ENCODE measurements at places on chromosomes 5 and 9.

- DNase-seq, result no peak
Observed at GRCh38 chr5:153084511-153084910, 406.0 kb upstream of the GRIA1 start.

- no peak for DNase-seq
Observed at GRCh38 chr5:131747180-131748105, 49.4 kb downstream of the FNIP1 start.

GRCh38 chr9:5767968-5768932, 64.7 kb downstream of the ERMP1 start:
- no peak for DNase-seq

DNA sequence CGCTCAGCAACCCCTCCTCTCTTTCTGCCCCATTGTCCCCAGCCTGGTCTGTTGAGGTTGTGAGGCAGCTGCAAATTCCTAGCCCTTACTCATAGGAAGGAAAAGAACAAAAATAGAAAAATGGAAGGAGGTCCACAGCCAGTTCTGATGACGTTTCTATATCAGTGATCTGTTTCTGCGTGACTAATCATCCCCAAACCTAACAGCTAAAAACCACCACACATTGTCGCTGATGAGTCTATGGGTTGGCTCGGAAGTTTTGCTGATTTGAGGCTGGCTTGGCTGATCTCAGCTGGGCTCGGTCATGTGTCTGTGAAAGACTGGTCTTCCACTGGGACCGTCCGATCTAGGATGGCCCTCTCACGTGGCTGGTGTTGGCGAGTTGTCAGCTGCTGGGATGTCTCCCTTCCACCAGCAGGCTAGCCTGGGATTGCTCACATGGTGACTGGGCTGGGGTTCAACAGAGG, 200.6 kb upstream of the ZNF618 start:
- DNase-seq, result no peak

DNA sequence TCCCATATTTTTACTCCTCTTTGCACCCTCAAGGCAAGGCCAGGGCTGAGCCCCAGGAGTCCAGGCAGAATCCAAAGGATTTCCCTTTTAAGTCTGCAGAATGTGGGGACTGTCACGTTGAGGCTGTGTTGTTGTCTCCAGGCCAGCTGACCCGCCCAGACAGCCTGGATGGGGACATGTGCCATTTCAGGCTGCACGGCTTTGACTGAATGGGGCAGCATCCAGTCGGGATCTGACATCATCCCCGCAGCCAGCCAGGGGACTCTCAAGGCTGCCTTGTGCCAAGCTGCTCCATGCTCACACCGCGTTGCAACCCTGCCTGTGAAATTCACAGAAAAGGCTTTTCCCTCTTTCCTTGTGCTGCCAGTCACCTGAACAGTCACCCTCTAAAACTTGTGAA, 2.2 kb upstream of the ZNF366 start:
- peak; percentile 38 for DNase-seq

- DNase-seq, result no peak
Observed at GRCh38 chr5:150401076-150401375, 11.7 kb downstream of the CD74 start.

DNA sequence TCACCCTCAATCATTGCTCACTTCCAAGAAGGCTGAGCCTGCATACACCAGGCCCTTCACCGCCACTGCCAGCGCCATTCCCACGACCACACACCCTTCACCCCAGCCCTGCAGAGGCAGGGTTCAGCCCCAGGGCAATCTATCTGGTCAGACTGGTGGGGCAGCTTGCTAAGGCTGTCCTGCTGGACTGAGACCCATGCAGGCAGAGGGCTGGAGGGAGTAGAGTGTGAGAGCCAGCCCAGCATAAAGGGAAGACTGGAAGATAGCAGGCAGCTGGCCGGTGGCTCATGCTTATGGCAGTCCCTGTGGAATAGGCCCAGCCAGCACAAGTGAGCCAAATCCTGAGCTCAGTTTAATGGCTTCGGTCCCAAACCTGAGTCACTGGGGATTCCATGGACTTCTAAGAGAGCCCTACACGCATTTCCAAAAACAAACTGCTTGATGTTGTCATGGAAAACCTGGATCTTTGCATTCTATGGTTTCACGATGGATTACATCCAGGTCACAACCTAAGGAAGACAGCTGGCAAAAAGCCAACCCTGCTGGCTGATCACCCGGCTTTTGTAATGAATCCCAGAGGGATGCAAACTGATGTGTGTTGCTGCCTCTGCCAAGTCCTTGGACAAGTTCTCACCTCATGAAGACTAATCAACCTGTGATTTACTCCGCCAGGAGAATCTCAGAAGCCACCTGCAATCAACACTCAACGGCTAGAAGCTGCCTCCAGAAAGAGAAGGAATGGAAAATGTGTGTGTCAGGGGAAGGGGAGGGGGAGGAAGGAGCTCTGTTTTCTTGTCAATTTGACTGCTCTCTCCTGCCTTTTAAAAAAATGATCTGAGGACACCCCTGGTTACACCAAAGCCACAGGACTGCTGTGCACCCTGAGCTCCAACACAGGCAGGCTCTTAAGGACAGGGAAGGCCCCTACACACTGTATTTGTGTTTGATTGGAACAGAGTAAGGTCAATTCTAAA, 143.6 kb downstream of the LHFPL2 start:
- DNase-seq, result peak; percentile 54

- no peak for DNase-seq
Observed at GRCh38 chr5:149144637-149145036, 3.3 kb downstream of the ABLIM3 start.

- DNase-seq, result no peak
Observed at GRCh38 chr9:112341730-112342129, 8.3 kb upstream of the PTBP3 start.

DNA sequence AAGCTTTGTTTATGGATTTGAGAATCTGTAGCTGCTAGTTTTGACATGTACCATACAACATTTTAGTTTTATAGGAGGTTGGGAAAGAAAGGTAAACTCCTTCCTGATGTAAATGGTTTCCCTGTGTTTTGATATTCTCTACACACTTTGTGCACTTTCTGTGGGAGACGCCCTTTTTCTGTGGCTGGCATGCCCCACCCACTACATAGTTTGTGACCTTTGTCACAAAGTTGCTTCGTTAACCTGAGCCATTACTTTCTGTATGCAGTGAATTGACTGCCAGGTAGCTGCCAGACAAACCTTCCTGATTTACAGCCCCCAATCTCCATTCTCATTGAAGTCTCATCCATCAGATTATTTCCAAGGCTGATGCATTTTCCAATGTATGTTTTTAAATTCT, 90.6 kb downstream of the NLN start:
- DNase-seq, result no peak
